ENCODE measurements at places on chromosomes 6 and 20.

DNA sequence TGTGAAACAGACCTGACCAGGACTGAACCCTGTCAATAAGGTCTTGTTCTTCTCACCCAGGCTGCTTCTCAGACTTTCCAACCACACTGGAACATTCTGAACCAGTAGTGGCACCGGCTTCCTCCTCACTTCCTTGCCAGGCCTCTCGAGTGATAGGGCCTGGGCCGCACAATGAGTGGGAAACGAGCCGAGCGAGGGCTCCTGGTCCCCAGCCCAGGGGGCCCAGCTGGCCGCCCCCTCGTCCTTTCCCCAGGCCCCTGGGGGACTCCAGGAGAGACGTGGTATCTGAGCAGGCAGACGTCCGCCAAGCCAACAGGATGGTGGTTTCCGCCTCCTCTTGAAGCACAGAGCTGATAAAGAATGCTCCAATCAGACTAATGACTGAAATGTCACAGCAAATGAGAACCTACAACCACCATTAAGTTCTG lies 117.9 kb downstream of the GMDS start:
- H3K27me3 ChIP-seq, result no peaks in the 10 kb centered on the region
- no peaks in the 10 kb centered on the region for H3K36me3 ChIP-seq
- H3K4me3 ChIP-seq, result no peak overlapping the region
- H3K4me1 ChIP-seq, result no peaks in the 10 kb centered on the region
- no peak overlapping the region for H3K27ac ChIP-seq
- DNase-seq, result peak; percentile 31

DNA sequence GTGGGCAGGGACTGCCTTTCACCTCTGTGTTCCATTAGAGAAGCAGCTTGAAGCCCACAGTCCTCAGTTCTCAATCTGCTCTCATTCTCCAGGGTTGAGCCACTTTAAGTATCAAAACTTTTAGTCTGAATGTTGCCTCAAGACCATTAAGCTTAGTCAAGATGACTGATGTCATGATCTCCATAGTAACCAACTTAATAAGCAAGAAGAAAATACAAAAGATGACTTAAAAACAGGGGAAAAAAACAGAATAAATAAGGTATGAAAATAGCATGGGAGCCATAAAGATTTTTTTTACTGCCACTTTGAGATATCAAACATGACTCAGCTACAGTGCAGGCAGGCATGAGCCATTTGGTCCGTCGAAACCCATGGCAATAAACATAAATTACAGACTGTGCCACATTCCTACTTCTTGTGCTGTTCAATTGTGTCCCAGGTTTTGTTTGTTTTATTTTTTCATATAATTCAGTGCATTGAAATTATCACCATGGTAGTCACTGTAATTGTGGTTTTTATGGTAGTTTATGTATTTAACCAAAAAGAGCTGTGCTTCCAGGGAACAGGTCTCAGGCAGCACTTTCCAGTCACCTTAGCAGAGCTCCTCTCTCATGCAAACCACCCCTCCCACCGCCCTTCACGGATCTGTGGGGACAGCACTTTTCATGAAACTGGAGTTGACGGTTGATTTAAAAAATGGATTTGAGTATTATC lies 156.5 kb upstream of the INSM1 start:
- H3K27me3 ChIP-seq, result peaks cover 5% of the 10 kb centered on the region
- peak; percentile 53 for DNase-seq
- no peak overlapping the region for H3K4me3 ChIP-seq
- H3K36me3 ChIP-seq, result no peaks in the 10 kb centered on the region

GRCh38 chr6:46217671-46218131 lies 46.9 kb upstream of the ENPP5 start:
- peaks cover 3% of the 10 kb centered on the region for H3K4me1 ChIP-seq
- no peak overlapping the region for H3K4me3 ChIP-seq
- no peaks in the 10 kb centered on the region for H3K36me3 ChIP-seq

GRCh38 chr6:21593412-21593926 lies at the start of gene SOX4:
SOX4 (plus strand) TSS chr6:21593751; CDS start chr6:21594535, 784 bp downstream.
- H3K27ac ChIP-seq, result peak within 1 kb of the TSS; percentile 94
- H3K27me3 ChIP-seq, result no peaks in the 10 kb centered on the region
- DNase-seq, result peak; percentile 95

GRCh38 chr20:5996765-5997164 lies 46.3 kb downstream of the MCM8 start:
- no peak overlapping the region for H3K27ac ChIP-seq
- DNase-seq, result peak; percentile 22
- no peak overlapping the region for H3K4me3 ChIP-seq
- no peaks in the 10 kb centered on the region for H3K27me3 ChIP-seq

GRCh38 chr20:8097307-8097706 lies 34.8 kb upstream of the PLCB1 start:
- DNase-seq, result no peak
- H3K4me1 ChIP-seq, result no peaks in the 10 kb centered on the region
- H3K4me3 ChIP-seq, result no peak overlapping the region
- no peaks in the 10 kb centered on the region for H3K36me3 ChIP-seq
- no peak overlapping the region for H3K27ac ChIP-seq

DNA sequence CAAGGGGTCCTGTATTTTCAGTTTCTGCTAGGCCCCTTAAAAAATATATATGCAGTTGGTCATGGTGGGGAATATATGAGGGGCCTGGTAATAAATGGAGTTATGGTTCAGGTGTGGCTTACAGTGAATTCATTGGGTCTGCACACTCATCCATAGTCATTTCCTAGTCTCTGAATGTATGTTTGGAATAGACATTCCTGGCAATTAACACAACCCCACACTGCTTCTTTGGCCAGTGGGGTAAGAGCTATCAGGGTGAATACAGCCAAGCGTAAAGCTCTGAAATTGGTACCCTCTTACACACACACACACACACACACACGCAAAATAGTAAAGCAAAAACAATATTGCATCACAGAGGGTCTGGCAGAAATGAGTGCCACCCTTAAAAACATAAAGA lies 56.5 kb downstream of the QRSL1 start:
- H3K4me1 ChIP-seq, result no peaks in the 10 kb centered on the region
- H3K27me3 ChIP-seq, result no peaks in the 10 kb centered on the region
- no peak overlapping the region for H3K27ac ChIP-seq
- H3K36me3 ChIP-seq, result no peaks in the 10 kb centered on the region

GRCh38 chr6:128095362-128095761 lies 194.5 kb upstream of the THEMIS start:
- H3K4me3 ChIP-seq, result no peak overlapping the region
- H3K27ac ChIP-seq, result no peak overlapping the region
- no peaks in the 10 kb centered on the region for H3K4me1 ChIP-seq
- H3K27me3 ChIP-seq, result no peaks in the 10 kb centered on the region
- no peaks in the 10 kb centered on the region for H3K36me3 ChIP-seq

DNA sequence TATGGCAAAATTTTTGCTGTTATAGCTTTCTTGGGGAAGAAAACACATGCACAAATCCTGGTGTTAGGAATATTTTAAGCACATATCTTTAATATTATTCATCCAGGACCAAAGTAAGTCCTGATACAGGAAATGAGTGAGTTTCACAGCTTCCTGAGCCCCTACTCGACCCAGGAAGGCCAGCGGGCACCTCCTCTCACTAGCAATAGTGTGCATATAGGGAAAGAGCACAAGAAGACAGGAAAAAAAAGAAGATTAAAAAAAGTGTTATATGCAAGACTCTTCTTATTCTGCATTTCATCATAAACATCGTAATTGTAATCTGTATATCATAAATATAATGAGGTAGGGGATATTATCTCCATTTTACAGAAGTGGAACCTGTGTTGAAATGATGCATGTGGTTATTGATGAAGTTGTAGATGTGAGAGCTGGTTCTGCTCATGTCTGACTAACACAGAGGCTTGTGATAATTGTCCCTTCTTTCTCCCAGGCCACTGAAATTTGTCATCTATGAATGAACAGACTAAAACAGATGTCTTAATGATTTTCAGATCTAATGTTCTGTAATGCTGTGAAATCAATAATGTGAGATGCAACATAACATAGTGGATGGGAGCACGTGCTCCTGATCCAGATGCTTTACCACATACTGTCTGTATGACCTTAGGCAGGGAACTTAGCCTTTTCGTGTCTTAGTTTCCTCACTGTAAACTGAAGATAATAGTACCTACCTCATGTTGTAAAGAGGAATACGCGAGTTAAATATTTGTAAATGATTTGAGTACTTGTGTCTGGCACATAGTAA lies 101.2 kb downstream of the MYO6 start:
- no peak overlapping the region for H3K4me3 ChIP-seq
- no peaks in the 10 kb centered on the region for H3K36me3 ChIP-seq
- DNase-seq, result no peak
- H3K27me3 ChIP-seq, result no peaks in the 10 kb centered on the region
- H3K27ac ChIP-seq, result peak overlapping the region; percentile 56

DNA sequence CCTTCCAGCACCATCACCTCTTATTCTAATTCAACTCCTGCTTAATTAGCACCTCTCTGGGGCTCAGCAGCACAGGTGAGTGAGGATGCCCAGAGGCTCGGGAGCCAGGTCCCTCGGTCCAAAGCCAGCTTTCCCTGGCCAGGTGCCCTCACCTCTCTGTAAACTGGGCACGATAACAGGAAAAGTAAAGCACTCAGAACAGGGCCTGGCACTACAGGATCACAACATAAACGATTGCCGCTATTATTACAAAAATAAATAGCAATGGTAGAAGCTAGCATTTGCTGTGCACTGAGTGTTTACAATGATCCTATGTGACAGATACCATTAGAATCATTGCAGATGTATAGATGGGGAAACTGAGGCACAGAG lies 2.6 kb downstream of the BPIFB2 start:
- H3K4me3 ChIP-seq, result no peak overlapping the region
- H3K36me3 ChIP-seq, result no peaks in the 10 kb centered on the region
- no peaks in the 10 kb centered on the region for H3K27me3 ChIP-seq
- H3K4me1 ChIP-seq, result no peaks in the 10 kb centered on the region

DNA sequence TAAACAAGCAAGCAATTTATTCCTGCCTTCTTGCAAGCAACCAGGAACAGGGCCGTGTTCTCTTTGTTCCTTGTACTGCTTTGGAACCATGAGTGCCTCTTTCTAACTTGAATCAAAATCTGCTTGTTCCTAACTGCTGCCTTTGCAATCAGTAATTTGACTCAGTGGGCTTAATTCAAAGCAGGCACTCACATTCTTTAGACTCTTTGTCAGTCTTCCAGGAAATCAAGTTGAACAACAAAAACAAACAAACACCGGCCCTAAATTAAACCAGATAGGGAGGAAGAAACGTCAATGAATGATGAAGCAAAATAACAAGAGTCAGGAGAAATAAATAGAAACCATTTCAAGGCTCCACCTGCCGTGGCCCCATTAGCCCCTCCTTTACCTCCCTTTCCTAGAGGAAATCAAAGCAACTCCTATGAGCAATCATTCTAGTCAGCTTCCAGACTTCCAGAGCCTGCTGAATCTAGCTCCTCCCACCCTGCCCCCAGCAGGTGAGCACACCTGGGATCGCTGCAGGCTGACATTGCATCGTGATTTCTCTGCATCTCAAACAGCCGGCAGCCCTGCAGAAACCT lies 582.2 kb upstream of the FLRT3 start:
- peak; percentile 19 for DNase-seq
- H3K27me3 ChIP-seq, result no peaks in the 10 kb centered on the region
- no peak overlapping the region for H3K4me3 ChIP-seq

DNA sequence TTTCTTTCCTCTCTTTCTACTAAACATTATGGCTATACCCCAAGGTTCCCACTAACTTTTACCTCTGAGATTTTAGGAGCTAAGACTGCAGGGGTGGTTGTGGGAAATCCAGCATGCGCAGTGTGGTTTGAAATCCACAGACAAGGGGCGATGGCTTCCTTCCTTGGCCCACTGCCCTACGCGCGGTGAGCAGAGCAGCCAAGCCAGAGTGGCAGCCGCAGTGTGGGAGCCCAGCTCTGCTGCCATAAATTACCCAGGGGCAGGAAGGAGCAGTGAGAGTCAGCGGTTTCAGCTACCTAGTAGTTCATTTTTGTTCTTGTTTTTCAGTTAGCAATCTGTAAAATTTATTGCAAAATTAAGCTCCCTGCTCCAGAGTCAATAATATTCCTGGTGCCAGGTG lies 101.4 kb downstream of the BMP2 start:
- no peak for DNase-seq
- H3K4me3 ChIP-seq, result no peak overlapping the region
- H3K27me3 ChIP-seq, result peaks cover 7% of the 10 kb centered on the region
- H3K27ac ChIP-seq, result no peak overlapping the region
- H3K4me1 ChIP-seq, result no peaks in the 10 kb centered on the region

DNA sequence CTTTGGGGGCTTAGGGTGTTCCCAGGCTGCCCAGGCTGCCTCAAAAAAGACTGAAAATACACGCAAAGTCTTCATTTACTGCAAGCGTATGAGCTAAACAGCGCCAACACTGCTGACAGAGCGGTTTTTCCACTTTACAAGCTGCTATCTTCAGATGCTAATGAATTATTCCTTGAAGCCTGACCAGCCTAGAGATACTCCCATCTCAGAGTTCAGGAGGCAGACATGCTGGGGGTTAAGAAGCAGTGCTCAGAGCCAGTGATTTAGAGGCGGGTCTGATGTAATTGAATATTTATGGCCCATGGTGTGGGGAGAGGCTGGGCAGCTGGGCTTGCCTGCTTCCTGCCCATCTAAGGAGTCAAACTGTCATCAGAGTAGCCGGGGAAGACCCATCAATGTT lies 241.4 kb downstream of the SLC24A3 start:
- H3K4me1 ChIP-seq, result peaks cover 9% of the 10 kb centered on the region
- no peak overlapping the region for H3K27ac ChIP-seq
- no peaks in the 10 kb centered on the region for H3K36me3 ChIP-seq
- H3K4me3 ChIP-seq, result no peak overlapping the region
- no peaks in the 10 kb centered on the region for H3K27me3 ChIP-seq
- DNase-seq, result no peak

DNA sequence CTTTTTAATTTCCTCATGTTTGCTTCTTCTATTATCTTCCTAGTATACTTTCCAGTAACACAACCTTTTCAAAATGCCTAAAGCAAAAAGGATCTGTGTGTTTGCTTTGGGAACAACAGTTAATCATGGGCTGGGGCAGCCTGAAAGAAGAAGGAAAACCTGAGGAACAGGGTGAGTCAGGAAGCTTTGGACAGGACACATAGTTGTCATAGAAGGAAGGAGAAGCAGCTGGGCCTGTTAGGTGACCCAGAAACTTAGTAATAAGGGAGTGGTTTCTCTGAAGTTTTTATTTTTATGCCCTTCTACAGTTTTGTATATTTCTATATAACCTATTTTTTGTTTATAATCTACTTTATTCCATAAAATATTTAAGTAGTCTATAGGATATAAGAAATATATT lies 61.4 kb downstream of the CD24 start:
- no peaks in the 10 kb centered on the region for H3K27me3 ChIP-seq
- no peak overlapping the region for H3K4me3 ChIP-seq
- peak overlapping the region; percentile 71 for H3K27ac ChIP-seq
- H3K36me3 ChIP-seq, result no peaks in the 10 kb centered on the region
- H3K4me1 ChIP-seq, result no peaks in the 10 kb centered on the region
- DNase-seq, result peak; percentile 55

GRCh38 chr6:169654598-169655391 lies 47.0 kb downstream of the WDR27 start:
- H3K4me3 ChIP-seq, result peak overlapping the region; percentile 60
- peak overlapping the region; percentile 85 for H3K27ac ChIP-seq
- H3K36me3 ChIP-seq, result peaks cover 8% of the 10 kb centered on the region
- peak; percentile 84 for DNase-seq
- no peaks in the 10 kb centered on the region for H3K27me3 ChIP-seq

GRCh38 chr6:90162648-90163387 lies 133.8 kb downstream of the BACH2 start:
- no peak for DNase-seq
- H3K36me3 ChIP-seq, result no peaks in the 10 kb centered on the region
- no peaks in the 10 kb centered on the region for H3K27me3 ChIP-seq
- H3K4me1 ChIP-seq, result peaks cover 3% of the 10 kb centered on the region
- H3K27ac ChIP-seq, result no peak overlapping the region
- H3K4me3 ChIP-seq, result no peak overlapping the region

GRCh38 chr6:145214570-145214969 lies 520.8 kb downstream of the EPM2A start:
- DNase-seq, result no peak
- no peak overlapping the region for H3K4me3 ChIP-seq
- no peaks in the 10 kb centered on the region for H3K4me1 ChIP-seq
- no peaks in the 10 kb centered on the region for H3K36me3 ChIP-seq
- H3K27me3 ChIP-seq, result no peaks in the 10 kb centered on the region
- H3K27ac ChIP-seq, result no peak overlapping the region
